ENCODE measurements at places on chromosomes 6 and 20.

- no peak for DNase-seq
Measured at GRCh38 chr6:125867483-125867942, 76.8 kb downstream of the NCOA7 start.

GRCh38 chr6:157200611-157201010 lies 122.7 kb downstream of the TMEM242 start:
- no peak for DNase-seq

- DNase-seq, result no peak
Measured at GRCh38 chr6:122736616-122737015, 42.9 kb upstream of the FABP7 start.

DNA sequence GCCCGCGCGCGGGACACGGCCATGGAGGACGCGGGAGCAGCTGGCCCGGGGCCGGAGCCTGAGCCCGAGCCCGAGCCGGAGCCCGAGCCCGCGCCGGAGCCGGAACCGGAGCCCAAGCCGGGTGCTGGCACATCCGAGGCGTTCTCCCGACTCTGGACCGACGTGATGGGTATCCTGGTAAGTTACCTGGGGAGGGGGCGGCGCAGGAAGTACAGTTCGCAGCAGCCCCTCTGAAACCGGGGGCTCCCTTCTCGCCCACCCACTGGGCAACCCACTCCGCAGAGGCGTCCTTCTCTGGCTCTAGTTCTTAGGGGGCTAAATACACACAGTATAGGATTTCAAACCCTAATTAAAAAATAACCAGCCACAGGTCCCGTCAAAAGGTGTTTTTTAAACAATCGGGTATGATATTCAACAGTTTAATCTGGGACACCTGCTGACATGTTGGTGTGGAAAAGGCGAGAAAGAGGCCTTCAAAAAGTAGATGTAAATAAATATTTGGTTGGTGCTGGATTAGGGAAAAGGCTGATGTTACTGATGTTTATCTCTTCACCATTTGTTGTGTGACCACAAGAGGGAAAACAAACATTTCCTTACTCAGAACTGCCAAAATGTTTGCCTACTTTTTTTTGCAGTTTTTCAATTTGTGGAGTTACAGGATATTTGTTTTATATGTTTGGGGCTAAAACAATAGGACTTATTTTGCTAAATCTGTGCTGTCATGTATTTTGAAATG lies 577 bp downstream of the SASH1 start:
- DNase-seq, result no peak

- DNase-seq, result no peak
Measured at GRCh38 chr20:35648836-35649235, 15.9 kb downstream of the CPNE1 start.

DNA sequence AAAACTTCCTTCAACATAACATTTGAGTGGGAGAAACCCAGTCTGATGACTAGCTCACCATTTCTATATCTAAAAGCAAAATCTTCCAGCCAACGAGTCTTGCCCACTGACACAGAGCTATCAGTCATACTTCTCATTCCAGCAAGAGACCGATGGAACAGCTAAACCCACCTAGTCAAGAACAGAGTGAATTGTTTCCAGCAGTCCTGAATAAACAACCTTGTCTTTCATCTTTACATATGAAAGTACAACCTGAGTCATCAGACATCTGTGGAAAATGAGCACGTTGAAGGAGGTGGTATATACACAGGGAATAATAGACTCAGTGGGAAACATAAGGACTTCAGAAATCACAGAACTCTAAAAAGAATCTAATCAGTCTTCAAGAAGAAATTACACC lies 23.8 kb downstream of the NRSN1 start:
- no peak for DNase-seq

DNA sequence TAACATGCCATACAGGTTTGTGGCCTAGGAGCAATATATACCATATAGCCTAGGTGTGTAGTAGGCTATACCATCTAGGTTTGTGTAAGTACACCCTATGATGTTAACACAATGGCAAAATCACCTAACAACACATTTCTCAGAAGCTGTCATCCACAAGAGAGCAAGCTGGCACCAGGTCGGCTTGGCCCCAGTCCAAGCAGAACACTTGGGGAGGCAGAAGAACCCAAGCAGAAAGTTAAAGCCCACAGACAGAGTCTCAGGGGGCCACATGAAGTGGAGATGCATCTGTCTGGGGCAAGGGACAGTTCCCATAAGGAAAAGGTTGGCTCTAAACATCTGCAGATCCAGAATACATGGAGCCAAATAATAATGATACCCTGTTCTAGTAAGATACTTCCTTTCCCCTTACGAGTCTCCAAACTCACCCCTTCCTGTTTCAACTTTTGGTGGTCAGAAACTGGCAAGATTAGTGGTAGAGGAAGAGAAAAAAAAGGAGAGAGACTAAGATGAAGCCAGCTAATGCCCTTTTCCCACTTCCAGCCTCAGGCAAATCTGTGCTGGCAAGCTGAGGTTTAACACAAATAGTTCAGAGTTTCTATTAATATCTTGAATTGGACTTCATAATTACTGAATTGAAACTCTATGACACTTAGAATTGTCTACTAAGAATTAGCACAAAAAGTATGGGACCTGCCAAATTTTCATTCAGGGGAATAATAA lies 29.5 kb downstream of the TCF21 start:
- DNase-seq, result no peak

GRCh38 chr6:53961679-53962370 lies 149.4 kb upstream of the MLIP start:
- no peak for DNase-seq

DNA sequence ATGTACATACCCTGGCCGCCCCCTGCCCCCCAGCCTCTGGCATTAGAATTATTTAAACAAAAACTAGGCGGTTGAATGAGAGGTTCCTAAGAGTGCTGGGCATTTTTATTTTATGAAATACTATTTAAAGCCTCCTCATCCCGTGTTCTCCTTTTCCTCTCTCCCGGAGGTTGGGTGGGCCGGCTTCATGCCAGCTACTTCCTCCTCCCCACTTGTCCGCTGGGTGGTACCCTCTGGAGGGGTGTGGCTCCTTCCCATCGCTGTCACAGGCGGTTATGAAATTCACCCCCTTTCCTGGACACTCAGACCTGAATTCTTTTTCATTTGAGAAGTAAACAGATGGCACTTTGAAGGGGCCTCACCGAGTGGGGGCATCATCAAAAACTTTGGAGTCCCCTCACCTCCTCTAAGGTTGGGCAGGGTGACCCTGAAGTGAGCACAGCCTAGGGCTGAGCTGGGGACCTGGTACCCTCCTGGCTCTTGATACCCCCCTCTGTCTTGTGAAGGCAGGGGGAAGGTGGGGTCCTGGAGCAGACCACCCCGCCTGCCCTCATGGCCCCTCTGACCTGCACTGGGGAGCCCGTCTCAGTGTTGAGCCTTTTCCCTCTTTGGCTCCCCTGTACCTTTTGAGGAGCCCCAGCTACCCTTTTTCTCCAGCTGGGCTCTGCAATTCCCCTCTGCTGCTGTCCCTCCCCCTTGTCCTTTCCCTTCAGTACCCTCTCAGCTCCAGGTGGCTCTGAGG lies 7.6 kb downstream of the CDKN1A start:
- no peak for DNase-seq

- no peak for DNase-seq
Measured at GRCh38 chr6:169473663-169474062, 220.0 kb upstream of the THBS2 start.

- DNase-seq, result no peak
Measured at GRCh38 chr20:13877793-13878192, 93.0 kb downstream of the NDUFAF5 start.

- no peak for DNase-seq
Measured at GRCh38 chr6:84332139-84333034, 104.9 kb upstream of the CEP162 start.

GRCh38 chr6:14711056-14711703 lies 534.7 kb upstream of the JARID2 start:
- DNase-seq, result no peak

- no peak for DNase-seq
Measured at GRCh38 chr6:49909563-49909962, 43.2 kb upstream of the CRISP1 start.

DNA sequence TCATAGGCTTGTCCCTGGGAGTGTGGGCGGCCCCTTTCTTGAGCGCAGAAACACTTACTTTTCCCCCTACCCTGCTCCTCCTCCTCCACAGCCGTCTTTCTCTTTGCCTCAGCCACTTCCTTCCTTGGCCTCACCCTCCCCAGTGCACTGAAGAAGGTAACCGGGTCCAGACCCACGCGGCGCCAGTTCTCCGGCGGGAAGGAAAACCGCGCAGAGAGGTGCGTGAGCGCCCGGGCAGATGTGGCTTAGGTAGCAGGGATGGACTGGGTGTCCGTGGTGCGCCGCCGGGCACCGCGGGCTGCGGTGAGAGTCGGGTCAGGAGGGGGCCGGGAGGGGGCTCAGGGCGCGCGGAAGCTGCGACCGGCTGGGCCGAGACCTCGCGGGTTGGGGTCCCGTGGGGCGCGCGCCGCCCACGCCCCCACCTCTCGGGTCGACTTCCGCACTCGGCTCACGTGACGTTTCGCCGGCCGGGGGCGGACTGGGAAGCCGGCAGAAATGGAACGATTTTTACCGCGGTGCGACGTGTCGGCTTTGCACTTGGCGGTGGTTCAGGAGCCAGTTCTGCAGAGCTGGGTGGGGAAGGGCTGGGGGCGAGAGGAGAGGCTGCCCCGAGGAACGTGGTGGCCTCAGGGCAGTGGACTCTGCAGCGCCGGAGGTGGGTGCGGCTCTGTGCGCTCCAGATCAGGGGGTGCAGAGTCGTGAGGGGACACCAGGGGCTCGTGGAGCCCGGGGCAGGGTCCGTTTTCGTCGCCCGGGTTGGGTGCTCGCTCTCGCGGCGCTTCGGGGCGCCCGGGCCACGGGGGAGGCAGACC lies at the start of gene ABRACL:
TSS of gene ABRACL (plus strand) at position 88 of the 812 bp plus-strand sequence. CDS start 5,416 bp downstream, outside the sequence.
- peak; percentile 41 for DNase-seq

- no peak for DNase-seq
Measured at GRCh38 chr6:37177077-37177934, 7.4 kb downstream of the PIM1 start.

DNA sequence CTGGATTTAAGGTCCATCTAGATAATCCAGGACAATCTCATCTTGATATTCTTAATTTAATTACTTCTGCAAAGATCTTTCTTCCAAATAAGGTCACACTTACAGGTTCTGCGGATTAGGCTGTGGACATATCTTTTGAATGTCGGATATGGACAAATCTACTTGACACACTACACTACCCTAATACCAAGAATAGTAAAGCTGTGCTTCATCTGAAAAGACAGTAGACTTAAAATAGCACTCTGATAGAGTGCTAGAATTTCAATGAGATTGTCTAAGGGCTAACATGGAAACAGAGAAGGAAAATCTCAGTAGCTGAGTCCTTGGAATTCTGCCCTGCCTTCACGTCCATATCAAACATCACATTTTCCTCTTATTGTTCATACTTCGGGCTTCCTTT lies 1238.0 kb downstream of the EPHA7 start:
- no peak for DNase-seq

DNA sequence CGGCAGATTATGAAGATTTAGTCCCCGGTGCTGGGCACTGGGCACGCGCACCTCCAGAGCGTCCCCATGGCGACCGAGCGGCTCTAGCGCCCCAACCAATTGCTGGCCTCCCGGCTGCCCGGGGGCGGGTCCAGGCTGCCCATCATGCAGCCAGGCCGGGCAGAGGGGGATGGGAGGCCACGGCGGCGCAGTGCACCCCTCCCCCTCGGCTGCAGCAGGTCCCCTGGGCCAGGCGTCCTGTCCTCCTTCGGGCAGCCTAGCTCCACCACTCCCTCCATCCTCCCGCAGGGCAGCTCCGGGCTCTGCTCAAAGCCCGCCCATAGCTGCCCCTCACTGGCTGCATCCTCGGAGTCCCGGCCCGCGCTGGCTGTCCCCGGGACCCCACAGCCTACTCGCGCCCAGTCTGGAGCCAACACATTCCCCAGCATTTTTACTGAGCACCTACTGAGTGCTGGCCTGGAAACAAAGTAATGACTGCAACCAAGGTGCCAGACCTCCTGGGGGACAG lies 99.4 kb downstream of the ASXL1 start:
- no peak for DNase-seq

DNA sequence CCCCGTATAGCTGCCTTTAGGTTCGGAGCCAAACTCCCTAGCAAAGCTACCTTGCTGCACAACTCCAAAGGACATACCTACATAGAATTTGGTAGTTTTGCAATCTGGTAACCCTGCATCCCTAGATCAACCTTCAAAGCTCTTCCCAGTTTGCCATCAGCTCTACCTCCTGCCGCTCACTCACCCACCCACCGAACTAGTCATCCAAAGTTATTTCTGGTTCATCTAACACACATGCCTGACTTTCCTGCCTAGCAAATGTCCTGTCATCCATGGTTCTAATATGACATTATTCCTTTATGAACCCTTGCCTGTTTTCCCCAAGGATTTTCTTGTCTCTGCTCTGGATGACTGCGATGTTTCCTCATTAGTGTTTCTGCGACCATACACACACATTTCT lies 21.6 kb downstream of the SPAG4 start:
- no peak for DNase-seq

DNA sequence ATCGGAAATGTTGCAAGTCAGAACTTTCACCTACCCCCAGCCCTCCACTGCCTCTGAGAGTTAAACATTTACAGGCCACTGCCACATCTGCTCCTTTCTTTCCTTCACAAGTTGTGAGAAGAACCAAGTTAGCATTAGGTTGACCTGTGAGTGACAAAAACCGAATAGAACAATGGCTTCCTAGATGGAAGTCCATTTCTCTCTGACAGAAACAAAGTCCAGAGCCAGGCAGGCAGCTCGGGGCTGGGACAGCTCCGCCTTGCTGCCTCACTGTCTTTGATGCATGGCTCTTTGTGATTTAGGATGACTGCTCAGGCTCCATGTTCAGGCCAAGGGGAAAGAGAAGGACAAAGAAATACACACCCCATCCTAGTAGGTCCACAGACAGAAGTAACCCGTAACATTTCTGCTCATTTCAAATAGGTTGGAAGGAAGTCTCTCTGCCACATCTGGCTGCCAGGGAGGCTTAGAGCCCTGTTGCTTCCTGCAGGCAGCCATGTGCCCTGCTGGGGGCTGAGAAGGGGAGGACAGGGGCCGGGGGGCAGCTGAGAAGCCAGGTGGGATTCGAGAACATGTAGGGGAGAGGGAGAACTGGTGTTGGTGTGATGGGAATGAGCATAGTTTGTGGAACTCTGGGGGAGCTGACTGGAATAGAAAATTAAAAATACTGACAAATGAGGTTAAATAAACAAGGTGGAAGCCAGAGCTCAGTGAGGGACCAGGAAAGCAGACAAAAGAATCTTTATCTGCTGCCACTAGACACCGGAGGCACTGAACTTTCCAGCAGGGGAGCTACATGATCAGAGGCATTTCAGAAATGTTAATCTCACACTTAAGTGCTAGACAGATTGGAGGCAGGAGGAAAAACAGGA lies 19.5 kb upstream of the IER3 start:
- no peak for DNase-seq

Data from stimulated activated CD4-positive, alpha-beta T cell treated with anti-CD3 and anti-CD28 coated beads, Interleukin-15, amount 100 ng/mL, for 1 hour (primary cell).